ENCODE measurements at places on chromosomes 1 and 21. TPM values are rescaled to one million over a fixed set of nuclear protein-coding genes. Genes with fewer than 3 reads are reported as not detected.
A peak's percentile ranks its signal among the peaks of the same experiment; 100 is the strongest.

Gene KRTAP21-2
- total RNA-seq: not detected

Gene LCE1B
- total RNA-seq: not detected

Gene KLHDC9
- 6.3 TPM for total RNA-seq

Gene GABRD
- total RNA-seq: 1.2 TPM

Gene WNT9A
- 1.2 TPM for total RNA-seq

Gene KIF1B
- 11.8 TPM for total RNA-seq

Gene ASPM
- total RNA-seq: 30.0 TPM

Gene ZYG11A
- 8.6 TPM for total RNA-seq

Gene CCDC27
- not detected for total RNA-seq

- DNase-seq: no peak
Measured at GRCh38 chr1:12014141-12014991, 4.9 kb upstream of the MIIP start.

GRCh38 chr1:48187969-48188563 lies 34.5 kb upstream of the SLC5A9 start:
- no peak for DNase-seq

DNA sequence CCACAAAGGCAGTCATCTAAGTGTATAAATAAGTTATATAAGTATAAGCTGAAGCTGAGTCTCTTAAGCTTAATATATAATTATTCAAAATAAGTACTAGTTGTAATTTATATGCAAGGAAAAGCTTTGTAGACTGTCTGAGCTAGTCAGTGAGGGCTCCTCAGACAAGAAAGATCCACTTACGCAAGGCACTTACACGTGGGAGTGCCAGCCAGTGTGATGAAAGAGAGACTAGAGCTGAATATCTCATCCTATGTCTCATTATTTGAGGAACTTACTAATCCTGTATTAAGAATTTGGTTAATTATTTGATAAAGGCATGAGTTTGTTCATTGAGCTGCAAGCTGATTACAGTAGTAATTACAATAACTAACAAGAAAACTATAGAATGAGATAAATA lies 146.9 kb downstream of the PDE4B start:
- no peak for DNase-seq

DNA sequence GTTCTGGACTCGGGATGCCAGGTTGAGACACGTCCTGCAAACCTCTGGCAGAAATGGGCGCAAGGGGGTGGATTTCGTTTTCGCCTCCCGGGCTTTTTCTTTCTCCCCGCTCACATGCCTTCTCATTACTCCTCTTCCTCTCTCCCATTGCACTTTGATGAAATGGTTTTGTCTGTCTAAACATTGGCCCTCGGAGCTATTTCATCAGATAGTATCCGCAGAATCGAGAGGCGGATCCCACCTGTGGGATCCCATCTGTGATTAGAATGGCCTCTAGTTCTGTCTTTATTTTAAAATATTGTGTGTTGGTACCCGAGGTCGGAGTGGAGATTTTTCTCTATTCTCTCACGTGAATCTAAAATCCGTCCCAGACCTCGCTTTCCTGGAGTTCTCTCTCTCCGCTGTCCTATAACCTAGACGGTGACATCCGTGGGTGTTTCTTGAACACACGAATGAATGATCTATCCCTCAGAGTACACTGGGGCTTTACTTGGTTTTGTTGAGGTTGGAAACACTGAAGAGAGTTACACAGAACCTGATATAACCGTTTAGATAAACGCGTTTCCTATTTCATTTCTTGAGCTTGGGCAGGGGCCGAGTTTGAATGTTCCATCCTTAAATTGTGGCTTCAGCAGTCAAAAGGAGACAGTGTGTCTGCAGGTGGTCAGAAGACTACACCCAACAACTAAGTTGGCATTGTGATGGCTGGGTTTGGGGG lies 2.0 kb downstream of the EDARADD start:
- no peak for DNase-seq

DNA sequence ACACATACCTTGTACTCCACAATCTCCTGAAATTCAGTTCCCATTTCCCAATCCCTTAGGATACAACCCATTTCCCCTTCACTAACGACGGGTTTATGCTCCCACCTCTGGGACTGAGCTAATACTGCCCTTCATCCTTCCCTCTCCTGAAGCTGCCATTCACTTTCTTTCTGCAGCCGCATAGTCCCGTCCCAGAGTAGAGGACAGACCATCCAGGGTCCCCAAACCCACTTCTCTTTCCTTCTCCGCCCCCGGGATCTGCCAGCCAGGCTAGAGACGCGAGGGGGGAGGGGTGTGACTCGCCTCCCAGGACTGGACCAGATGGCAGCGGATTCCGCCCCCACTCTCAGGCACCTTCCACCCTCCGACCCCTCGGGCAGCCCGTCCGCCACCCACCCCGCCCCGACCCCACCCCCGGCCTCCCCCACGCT lies 679 bp downstream of the ABL2 start:
- DNase-seq: peak; percentile 55

GRCh38 chr1:20521960-20522861 lies 14.3 kb upstream of the MUL1 start:
- DNase-seq: peak; percentile 86

DNA sequence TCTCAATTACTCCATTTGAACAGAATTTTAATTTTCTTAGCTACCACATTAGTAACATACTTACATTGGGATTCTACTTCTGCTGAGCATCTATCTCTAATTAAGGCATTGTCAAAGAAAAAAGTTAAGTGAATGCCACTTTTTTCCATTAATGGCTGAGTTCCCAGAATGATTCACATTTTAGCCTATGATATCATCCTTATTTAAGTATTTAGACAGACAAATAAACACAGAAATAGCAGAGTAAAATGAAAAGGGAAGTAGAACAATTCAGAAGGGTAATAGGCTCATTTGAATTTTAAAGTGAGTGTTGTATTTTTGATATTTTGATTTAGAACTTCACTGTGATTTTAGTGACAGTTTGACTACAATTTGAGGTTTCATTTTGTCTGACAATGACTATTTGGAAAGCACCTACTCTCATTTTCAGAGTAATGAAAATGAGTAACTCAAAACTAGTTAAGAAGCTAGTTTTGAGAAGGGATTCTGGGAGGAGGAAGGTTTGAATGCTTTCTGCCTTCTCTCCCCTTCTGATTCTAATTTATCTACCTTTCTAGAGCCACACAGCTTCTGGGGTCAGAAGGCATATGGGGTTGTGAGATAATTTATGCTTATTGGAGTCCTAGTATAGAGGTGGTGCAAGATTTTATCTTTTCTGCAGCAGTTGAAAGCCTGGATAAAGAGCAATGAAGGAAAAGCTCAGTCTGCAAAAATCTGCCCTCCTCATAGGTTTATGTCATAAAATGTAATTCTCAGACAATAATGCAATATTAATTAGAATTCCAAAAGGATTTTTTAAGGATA lies 15.5 kb downstream of the LYPLAL1 start:
- DNase-seq: no peak

DNA sequence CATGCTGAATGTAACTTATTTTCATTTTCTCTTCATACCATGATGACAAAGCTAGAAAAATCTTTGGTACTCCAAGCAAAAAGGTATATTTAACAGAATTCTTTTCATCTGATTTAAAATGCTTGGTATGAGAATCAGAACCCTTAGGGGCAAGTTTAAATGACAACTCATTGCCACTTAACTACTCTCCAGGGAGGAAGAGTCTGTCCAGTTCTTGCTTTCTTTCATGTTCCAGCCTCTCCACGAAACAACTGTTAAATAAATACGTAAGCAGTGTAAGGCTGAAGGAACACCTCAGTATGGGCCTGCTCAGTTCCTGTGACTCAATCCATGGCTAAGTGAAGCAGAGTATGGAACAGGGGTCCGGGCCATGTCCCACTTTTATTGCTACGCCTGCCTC lies 1.6 kb downstream of the LCE2A start:
- no peak for DNase-seq

DNA sequence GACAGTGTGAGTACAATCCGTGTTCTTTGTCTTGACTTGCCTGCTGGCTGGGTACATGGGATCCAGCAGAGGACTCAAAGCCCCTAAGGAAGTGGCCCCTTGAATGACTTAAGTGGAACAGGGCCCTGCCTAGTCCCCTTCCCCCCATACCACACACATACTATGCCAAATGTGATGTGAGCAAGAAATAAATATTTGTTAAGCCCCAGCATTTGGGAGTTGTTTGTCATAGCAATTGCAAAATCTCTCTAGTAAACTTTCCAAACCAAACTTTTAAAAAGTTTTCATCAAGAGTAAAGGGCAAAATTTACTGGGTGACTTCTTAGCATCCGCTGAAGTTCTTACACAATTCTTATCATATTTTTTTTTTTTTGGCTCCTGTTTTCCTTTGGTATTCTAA lies 32.5 kb upstream of the CACHD1 start:
- DNase-seq: no peak

DNA sequence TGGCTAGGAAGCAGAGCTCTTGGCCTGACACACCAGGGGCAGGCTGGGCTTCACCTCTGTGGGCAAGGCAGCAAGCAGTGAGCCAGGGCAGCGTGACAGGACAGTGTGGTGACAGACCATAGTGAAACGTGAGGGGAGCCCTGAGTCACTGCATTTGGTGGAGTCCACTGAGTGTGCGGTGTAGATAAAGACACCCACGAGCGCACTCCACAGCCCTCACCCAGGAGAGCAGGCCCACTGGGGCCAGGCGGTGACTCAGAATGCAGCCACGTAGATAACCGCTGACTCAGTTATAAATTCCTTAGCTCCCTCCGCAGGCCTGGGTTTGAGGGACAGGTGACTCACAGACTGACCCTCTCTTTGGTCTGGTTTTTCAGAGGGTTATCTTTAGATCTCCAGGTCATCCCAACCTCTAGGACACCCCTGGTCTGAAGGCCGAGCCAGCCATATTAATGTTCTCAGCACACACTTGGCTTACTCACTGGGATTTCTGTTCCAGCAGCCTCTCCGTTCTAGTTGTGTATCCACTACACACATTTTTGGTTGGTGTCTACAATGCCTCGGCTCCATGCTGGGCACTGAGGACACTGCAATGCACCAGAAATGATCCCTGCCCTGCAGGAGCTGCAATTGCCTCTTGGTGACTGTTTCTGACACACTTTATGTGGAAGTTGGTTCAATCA lies 90.2 kb upstream of the TSPAN2 start:
- DNase-seq: no peak

DNA sequence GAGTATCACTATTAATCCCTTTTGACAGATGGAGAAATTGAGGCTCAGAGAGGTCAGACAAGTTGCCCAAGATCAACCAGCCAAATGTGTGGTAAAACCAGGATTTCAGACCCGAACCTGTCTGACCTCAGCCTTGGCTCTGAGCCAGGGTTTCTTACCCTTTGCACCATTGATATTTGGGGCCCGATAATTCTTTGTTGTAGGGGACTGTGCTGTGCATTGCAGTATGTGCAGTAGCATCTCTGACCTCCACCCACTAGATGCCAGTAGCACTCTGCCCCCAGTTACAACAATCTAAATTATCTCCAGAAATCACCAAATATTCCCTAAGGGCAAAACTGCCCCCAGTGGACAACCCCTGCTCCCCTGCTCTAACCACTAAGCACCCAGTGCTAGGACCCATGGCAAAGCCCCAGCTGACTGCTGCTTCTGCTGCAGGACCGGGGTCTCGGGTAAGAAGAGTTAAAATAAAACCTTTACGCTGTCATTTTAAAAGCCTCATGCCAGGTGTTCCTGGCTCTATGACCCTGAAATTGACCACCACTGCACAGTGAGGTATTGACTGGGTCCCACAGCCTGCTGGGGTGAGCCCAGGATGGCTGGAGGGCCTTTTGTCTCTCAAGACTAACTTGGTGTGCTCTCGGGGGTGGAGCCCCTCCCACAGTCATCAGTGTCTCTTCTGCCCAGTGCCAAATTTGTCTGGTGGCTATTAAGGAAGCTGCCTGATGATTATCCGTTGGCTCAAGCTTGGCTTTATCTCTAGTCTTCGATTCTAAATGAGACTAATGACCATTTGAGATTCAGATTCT lies 5.6 kb upstream of the MAN1C1 start:
- DNase-seq: no peak

- DNase-seq: peak; percentile 2
Measured at GRCh38 chr1:77220687-77221463, 1.6 kb upstream of the PIGK start.

GRCh38 chr1:212106286-212106792 lies 70.8 kb downstream of the DTL start:
- DNase-seq: no peak

DNA sequence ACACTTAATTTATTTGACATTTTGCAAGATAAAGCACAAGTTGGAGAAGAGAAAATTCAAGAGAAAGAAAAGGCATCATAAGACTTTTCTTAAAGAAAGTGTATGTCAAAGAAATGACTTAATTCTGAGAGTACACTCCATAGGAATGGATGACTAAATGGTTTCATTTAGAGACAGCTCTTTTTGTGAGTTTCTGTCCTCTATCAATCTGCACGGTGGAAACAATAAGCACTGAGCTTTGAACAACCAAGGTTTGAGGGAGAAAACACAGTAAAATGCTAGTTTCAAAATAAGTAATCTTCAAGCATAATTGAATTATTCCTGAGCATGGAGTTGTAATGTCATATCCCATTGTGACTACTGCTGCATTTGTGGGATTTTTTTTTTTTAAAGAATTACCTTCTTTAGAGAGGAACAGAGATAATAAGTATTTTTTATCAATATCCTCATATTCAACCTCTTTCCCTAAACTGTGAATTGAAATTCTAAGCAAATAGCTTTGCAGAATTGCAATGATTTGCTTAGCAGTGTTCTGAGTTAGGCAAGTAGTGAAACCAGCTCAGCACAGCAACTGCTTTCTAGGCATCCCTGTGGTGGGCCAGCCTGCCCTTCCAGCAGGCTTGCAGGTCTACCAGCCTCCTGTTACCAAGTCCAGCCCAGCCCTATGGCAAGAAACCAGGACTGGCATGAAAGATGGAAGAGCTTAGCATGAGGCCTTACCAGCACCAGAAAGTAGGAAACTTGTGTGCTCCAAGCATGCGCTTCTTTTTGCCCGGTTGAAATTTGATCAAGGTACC lies 38.2 kb downstream of the KCNJ6 start:
- peak; percentile 54 for DNase-seq

GRCh38 chr1:175742790-175743459 lies 470 bp downstream of the TNR start:
- DNase-seq: peak; percentile 72

DNA sequence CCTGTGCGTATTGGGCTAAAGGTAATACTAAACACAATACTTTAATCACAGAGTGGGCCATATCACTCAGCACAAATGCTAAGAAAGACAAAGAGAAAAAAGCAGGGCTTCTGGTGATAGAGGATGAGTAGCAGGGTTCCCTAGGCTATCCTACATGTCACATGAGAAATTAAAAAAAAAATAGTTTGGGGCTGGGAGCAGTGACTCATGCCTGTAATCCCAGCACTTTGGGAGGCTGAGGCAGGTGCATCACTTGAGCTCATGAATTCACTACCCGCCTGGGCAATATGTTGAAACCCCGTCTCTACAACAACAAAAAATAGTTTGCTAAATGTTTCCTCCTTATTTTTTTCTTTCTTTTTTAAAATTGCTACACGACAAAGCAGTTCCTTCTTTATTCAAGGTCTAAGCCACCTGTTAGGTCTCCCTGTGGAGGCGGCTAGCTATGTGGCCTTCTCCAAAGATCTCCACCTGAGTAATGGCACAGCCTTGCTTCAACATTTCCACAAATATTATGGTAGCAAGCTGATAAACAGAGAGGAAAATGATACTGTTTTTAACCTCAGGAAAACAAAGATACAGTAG lies 1.5 kb downstream of the ENSA start:
- no peak for DNase-seq

GRCh38 chr1:240462766-240463395 lies 149.1 kb downstream of the GREM2 start:
- DNase-seq: no peak

- peak; percentile 33 for DNase-seq
Measured at GRCh38 chr1:243917863-243918565, 68.0 kb upstream of the AKT3 start.
